ENCODE measurements at places on chromosomes 5 and 9.
A peak's percentile ranks its signal among the peaks of the same experiment; 100 is the strongest.

- DNase-seq: peak; percentile 79
Observed at GRCh38 chr9:113682297-113682771, 193.8 kb upstream of the ZNF618 start.

DNA sequence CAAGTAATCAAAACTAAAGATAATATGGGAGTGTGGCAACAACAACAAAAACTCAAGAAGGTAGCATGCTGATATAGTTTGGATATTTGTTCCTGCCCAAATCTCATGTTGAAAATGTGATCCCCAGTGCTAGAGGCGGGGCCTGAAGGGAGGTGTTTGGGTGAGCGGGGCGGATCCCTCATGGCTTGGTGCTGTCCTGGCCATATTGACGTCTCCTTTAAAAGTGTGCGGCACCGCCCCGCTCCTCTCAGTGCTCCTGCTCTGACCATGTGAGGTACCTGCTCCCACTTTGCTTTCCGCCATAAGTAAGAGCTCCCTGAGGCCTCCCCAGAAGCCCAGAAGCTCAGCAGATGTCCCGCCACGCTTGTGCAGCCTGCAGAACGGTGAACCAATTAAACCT is 25.6 kb downstream of the MED27 start:
- DNase-seq: no peak

DNA sequence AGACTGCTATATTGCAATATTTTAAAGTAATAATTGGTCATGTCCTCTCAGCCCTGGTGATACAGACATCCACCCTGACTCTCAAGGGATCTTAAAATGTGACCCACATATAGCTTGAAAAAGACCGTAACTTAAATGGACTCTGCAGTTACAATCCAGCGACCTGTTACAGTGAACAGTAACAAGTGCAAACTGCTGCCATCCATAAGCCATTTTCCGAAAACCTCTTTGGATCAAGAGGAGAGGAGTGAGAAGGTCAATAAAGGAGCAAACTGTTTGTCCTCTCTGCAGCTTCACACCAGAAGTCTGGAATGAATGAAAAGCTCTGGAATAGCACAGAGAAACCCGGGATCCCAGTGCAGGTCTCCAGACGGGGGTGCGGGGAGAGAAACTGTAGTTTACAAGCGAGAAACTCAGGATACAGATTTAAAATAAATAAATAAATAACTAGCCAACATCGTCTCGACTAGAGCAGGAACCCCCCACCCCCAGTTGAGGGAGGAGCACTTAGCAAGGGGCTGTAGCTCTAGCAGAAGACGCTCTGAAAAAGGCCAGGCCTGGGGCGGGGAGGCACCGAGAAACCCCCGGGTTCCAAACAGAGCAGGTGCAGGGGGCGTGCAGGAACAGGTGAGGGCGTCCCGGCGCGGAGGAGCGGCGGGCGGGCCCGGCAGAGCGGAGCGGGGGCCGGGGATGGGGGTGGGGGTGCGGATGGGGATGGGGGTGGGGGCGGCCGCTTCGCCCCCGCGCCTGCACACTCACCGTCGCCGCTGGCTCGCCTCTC is 572 bp downstream of the ZDHHC21 start:
- DNase-seq: no peak

GRCh38 chr5:58924306-58924705 is 341.4 kb downstream of the RAB3C start:
- DNase-seq: no peak

GRCh38 chr5:4246447-4246846 is 650.8 kb downstream of the IRX1 start:
- no peak for DNase-seq

GRCh38 chr5:103216137-103216536 is 42.4 kb upstream of the MACIR start:
- DNase-seq: no peak

DNA sequence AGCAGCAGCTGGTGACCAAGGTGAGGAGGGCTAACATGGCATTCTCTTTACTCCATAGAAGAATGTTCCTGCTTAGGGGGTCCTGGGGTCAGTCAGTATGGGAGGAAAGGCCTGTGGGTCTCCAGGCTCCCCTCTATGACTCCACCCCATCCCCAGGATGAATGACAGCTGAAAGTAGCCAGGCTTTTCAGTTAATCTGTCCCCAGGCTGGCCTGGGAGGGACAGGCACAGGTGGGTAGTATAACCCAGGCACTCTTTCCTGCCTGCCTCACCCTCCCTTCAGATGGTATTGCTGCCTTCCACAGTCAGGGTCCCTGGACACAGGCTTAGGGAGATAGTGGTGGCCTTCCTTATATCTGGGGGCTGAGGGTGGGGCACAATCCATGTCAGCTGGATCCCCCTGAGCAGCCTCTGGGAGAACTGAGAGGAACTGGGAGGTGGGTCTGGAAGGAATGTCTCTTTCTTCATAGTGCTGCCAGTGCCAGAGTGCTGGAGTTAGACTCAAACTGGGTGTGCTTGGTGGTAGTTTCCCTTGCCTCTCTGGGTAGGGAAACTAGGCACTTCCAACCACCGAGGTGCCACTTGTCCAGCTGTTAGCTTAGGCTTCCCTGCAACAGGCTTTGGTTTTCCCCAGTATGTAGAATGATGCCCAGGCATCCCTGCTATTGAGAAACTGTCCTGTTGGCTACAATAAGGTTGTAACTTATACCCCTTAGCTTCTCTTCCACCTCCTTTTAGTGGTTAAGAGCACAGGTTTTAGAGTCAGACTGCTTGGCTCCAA is 27.8 kb downstream of the LARP1 start:
- DNase-seq: no peak

GRCh38 chr5:112174959-112175594 is 244.0 kb downstream of the EPB41L4A start:
- peak; percentile 93 for DNase-seq

- peak; percentile 84 for DNase-seq
Observed at GRCh38 chr5:177312649-177313181, 1.0 kb upstream of the MXD3 start.

DNA sequence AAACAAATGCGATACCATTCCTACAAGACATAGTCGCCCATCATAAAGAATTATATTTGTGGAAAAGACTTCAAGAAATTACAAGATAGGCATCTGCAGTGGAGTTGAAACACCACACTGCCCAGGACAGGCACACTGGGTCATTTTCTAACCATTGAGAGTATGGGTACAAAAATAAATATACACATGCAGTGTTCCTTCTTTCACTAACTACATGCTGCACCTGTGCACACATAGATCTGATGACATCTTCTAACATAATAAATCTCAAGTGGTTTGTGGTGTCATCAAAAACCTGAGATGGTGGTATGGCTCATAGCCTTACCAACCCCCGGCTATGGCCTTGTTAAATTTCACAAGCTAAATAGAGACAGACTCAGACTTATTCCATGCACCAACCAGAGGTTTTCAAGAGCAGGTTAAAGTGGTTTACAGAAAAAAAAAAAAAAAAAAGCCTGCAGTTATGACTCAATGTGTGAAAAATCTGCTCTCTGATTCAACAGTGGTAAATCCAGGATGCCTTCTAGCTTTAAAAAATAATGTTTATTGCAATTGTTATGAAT is 12.4 kb upstream of the NFIB start:
- DNase-seq: peak; percentile 94

GRCh38 chr5:2985718-2986117 is 234.2 kb upstream of the IRX2 start:
- DNase-seq: no peak

- peak; percentile 52 for DNase-seq
Observed at GRCh38 chr9:128503870-128504269, 649 bp upstream of the GLE1 start.

DNA sequence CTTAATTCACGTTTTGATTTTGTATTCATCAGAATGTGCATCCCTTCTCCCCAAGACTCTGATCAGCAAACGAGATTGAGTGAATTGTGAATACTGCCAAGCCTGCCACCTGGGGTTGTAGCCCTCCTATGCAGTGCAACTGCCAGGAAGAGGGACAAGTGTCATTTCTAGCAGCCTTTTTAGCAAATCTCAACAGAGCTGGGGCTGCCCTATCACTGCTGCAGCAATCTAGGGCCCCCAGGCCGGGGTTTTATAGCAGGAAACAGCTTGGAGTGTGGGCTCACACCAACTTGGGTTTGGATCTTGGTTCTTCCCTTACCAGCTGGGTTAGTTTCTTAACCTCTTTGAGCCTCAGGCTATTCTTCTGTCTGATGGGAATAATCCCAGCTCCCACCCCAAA is 4.0 kb downstream of the CSF1R start:
- DNase-seq: no peak

GRCh38 chr9:2227144-2227867 is 212.2 kb downstream of the SMARCA2 start:
- no peak for DNase-seq

DNA sequence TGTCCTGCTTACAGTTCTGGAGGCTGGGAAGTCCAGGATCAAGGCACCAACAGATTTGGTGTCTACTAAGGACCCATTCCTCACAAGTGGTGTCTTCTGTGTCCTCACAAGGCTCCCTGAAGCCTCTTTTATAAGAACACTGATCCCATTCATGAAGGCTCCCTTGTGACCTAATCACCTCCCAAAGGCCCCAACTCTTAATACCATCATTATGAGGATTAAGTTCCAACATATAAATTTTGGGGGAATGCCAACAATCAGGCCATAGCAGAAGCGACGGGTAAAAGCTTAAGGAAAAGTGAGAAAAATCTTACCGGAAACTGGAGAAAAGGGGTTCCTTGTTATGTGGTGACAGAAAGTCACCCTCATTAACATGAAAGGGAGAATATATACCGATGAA is 11.2 kb downstream of the CTNNAL1 start:
- no peak for DNase-seq
